ENCODE measurements at places on chromosomes 3 and 15. TPM values are rescaled to one million over a fixed set of nuclear protein-coding genes. Genes with fewer than 3 reads are reported as not detected.

DNA sequence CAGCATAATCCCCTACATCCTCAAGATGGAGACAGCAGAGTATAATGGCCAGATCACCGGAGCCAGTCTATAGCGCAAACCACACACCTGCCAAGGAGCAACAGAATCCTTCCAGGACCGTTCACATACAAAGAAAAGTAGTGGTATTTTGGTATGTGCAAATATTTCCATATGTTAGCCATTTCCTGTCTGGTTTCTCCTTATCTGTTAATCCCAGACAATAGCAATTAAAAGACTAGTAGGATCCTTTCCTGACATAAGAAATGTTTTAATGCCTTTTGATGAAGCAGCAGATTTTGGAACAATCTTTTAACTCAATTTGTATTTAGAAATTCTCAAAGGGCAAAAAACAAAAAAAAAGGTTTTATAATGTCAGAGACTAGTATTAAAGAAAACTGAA lies 22.2 kb downstream of the MRPS25 start:
- no peak for DNase-seq

The IL17RD gene
- total RNA-seq: 0.10 TPM

The HYAL1 gene
- total RNA-seq: not detected

The MITF gene
- total RNA-seq: 0.18 TPM
